ENCODE measurements at places on chromosomes 12 and 14.
A peak's percentile ranks its signal among the peaks of the same experiment; 100 is the strongest.

DNA sequence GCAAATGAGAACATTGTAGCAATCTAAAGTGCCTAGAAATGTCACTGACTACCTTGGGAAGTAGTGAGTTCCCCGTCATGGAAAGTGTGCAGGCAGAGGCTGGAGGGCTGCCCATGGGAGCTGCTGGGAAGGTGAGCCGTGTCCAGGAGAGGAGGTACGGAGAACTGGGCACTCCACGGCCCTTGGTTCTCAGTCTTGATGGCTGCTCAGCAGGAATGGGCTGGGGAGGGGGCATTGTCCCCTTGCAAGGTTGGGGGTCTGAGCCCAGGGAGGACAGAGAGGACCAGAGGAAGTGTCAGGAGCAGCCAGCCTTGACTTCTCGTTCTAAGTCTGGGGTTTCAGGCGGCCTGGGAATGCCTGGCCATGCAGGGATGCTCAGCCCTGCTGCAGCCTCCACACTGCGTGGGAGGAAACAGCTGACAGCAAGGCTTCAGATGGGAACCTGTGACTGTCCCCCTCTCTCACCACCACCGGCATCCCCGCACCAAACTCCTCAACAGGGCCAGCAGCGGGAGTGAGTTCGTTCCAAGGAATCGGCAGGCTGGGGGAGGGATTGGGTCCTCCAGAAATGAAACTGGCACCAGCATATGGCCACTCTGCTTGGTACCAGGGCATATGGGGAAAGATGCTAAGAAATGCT, 140.2 kb downstream of the BCL11B start:
- no peak for DNase-seq

GRCh38 chr12:31002999-31003398, 70.7 kb upstream of the DDX11 start:
- no peak for DNase-seq

- no peak for DNase-seq
These were observed 30.7 kb upstream of the HDAC7 start for GRCh38 chr12:47850153-47851084.

- no peak for DNase-seq
These were observed 6.9 kb downstream of the TGM1 start for GRCh38 chr14:24255931-24256711.

DNA sequence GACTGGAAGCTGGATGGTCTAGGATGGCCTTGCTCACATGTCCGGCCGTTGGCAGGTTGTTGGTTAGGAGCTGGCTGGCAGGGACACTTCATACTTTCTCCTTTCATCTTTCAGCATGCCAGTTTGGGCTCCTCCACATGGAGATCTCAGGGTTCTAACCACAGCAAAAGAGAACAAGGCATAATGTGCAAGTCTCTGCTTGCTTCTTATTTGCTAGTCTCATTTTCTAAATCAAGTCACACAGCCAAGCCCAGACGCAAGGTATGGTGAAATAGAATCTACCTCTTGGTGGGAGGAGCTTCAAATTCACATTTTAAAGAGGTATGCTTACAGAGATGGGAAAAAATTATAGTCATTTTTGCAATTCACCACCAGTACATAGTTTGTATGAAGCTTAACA, 69.1 kb upstream of the NAP1L1 start:
- no peak for DNase-seq

DNA sequence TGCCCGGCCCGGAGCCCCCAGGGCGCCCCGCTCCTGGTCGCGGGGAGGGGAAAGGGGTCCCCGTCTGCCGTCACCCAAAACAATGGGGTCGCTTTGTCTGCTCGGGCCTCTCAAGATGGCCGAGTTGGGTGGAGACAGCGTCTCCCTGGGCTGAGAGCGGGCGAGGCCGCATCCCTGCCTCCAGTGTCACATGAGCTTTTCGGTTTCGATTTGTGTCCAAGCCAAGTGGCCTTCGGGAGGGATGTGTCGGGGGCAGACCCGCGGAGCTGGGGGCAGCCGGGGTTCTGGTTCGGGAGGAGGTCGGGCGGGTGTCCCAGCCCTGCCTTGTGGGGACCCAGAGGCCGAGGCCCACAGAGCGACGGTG, 790 bp downstream of the DYNC1H1 start:
- DNase-seq, result peak; percentile 27

DNA sequence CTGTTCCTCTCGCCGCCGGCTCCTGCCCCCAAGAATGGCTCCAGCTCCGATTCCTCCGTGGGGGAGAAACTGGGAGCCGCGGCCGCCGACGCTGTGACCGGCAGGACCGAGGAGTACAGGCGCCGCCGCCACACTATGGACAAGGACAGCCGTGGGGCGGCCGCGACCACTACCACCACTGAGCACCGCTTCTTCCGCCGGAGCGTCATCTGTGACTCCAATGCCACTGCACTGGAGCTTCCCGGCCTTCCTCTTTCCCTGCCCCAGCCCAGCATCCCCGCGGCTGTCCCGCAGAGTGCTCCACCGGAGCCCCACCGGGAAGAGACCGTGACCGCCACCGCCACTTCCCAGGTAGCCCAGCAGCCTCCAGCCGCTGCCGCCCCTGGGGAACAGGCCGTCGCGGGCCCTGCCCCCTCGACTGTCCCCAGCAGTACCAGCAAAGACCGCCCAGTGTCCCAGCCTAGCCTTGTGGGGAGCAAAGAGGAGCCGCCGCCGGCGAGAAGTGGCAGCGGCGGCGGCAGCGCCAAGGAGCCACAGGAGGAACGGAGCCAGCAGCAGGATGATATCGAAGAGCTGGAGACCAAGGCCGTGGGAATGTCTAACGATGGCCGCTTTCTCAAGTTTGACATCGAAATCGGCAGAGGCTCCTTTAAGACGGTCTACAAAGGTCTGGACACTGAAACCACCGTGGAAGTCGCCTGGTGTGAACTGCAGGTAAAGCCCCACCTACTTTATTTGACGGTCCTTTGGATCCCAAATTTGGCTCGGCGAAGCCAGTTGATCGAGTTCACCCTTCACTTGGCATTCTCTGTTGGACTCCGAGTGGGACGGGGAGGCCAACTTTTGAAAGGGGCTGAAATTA, 1.5 kb downstream of the WNK1 start:
- DNase-seq, result no peak

DNA sequence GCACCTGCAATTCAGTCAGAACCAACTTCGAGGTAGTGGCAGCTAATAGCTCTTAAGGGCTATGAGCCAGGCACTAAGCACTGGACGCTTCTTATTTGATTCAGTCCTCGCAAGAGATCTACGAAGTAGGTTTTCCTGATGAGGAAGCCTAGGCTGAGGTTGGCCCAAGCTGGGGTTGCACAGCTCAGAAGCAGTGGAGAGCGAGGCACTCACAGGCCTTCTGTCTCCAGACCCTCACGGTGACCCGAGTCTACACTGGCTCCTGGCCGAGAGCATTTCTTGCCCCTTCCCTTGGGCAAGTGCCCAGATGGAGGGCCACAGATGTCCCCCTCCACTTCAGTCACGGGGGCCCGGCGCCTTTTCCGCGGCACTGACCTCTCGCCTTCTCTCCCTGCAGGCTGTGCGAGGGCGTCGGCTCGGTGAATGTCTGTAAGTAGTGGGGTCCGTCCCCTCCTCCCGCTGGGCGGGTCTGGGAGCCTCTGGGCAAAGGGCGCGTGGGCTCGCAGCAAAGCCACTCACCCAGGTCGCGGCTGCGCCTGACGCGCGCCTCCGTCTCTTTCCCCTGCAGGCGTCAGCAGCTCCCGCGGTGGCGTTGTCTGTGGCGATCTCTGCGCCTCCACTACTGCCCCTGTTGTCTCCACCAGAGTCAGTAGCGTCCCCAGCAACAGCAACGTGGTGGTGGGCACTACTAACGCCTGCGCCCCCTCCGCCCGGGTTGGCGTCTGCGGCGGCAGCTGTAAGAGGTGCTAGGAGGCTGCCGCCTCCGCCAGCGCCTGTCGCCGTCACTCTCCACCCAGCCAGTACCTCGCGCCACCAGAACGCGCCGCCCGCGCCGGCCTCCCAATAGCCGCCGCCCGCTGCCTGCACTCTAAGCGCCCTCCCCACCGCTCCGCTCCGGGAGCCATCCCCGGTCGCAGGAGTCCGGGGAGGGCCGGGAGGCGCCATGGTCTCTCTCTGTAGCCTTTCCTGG, 13.1 kb downstream of the KRT83 start:
- DNase-seq, result peak; percentile 24

DNA sequence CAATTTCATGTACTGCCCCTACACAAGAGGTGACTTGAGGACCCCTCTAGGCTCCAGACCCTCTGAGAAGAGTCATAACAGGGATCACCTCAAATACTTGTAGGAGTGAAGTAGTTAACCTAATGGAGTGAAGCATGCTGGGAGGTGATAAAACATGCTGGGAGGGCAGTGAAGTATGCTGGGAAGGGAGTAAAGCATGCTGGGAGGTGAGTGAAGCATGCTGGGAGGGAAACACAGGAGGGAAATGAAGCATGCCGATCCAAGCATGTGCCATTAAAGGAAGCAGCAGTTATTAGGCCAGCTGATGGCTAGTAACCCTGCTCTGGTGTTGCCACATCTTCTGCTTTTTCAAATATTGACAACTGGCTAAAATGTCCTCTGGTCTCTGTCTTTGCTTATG, 70.7 kb upstream of the TRHDE start:
- DNase-seq, result no peak

DNA sequence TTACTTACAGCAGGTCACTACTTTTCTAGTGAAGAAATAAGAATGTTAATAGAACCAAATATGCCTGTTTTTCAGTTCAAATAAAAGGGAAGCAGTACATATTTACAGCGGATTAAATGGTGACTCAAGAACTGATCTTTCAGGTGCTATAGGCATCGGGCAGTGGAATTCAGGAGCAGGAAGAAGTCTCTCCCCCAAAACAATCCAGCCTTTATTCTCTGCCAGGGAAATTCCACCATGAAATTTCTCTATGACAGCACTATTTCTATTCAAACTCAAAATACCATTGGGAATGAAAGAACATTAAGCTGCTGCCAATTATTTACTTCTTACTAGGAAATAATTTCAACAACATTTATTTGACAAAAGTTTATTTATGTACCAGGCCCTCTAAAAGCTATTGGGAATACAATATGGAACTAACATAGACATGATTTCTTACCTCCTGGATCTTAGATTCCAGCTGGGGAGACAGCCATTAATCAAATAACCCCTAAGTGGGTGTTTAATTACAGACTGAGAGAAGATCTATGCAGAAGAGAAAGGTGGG, 60.3 kb upstream of the KRR1 start:
- DNase-seq, result no peak

GRCh38 chr12:118346895-118347294, 25.8 kb downstream of the TAOK3 start:
- DNase-seq, result no peak

- no peak for DNase-seq
These were observed 166.1 kb downstream of the PAWR start for GRCh38 chr12:79524507-79525148.

DNA sequence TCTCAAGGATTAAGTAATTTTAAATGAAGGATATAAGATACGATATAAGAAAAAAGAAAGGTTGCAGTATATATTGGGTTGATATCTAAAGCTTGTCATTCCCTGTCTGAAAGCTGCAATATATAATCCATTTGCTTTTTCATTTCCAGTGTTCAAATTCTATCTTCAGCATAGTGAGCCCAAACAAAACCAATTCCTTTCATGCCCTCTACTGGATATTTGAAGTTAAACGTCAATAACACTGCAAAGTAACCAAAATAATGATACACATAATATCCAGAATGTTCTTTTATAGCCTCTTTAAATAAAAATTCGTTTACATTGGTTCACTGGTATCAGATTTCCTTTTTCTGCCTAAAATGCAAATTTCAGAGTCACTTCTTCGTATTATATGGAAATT, 64.5 kb upstream of the DAAM1 start:
- DNase-seq, result no peak

DNA sequence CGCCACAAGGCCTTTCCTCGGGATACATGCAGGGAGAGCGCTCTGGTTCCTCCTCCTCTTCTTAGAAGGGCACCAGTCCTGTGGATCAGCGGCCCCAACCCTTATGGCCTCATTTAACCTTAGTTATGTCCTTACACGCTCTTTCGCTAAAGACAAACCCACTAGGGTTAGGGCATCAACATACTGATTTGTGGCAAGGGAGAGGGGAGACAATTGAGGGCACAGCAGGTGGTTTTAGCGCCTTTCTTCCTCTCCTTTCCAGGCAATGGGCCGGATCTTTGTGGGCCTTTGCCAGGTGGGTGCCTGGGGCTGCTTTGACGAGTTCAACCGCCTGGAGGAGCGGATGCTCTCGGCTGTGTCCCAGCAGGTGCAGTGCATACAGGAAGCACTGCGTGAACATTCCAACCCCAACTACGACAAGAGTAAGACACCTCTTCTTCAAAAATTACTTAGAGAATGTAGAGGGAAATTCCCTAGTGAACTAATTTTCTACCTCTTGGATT, 43.6 kb downstream of the DYNC1H1 start:
- DNase-seq, result no peak

- DNase-seq, result no peak
These were observed 50.9 kb downstream of the PTPN21 start for GRCh38 chr14:88503754-88504406.

DNA sequence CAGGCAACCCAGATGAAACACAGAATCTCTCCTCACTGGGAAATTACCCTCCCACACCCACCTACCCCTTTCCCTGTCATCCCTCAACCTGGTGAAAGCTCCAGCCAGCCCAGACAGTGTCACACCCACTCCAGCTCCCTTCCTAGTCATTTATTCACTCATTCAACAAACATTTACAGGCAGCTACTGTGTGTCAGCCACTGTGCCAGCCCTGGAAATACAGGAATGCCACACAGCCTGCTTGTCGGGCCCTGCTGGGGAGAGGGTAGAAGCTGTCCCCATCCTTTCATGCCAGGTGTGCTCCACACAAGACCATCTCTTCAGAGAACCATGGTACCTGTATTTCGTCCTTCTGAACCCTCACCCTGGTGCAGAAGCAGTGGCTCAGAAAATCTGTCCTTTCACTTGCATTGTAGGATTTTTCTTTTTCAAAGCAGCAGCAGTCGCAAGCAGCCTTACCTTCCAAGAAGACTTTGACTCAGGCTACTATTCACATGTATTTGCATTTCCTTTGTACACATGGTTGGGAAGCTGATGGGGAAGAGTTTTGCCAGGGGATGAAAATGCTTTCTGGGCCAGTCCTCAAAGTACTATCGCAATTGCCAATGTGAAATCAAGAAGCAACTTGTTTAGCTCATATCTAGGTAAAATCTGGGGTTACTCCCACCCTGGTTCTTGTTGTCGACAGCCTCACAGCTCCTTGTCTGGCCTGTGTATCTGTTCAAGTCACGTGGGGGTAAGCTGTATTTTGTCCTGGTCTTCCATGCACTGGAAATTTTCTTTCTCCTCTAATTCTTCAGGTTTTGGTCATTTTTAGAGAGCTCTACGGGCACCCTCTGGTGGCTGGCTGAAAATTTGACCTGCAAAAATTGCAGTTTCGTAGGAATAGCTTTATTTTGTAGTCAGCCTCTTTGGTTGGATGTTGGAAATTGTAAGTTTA, 147.4 kb upstream of the EGLN3 start:
- peak; percentile 46 for DNase-seq

- no peak for DNase-seq
These were observed 169.0 kb downstream of the ZFP36L1 start for GRCh38 chr14:68623826-68624225.

- no peak for DNase-seq
These were observed 20.9 kb upstream of the ATP5MC2 start for GRCh38 chr12:53696655-53697331.
